ENCODE measurements at places on chromosomes 1 and 21. TPM values are rescaled to one million over a fixed set of nuclear protein-coding genes. Genes with fewer than 3 reads are reported as not detected.

- H3K27me3 ChIP-seq, result peaks cover 52% of the 10 kb centered on the region
- no peak overlapping the region for H3K4me3 ChIP-seq
- H3K27ac ChIP-seq, result no peak overlapping the region
- H3K4me1 ChIP-seq, result peaks cover 15% of the 10 kb centered on the region
Measured at GRCh38 chr21:42089093-42089631, 18.0 kb downstream of the UMODL1 start.

GRCh38 chr1:244118109-244118761, 67.2 kb downstream of the ZBTB18 start:
- H3K36me3 ChIP-seq, result no peaks in the 10 kb centered on the region
- peaks cover 23% of the 10 kb centered on the region for H3K27me3 ChIP-seq
- H3K4me3 ChIP-seq, result no peak overlapping the region
- no peak overlapping the region for H3K27ac ChIP-seq

GRCh38 chr21:33265664-33266049, 510 bp upstream of the IL10RB start:
- peaks cover 15% of the 10 kb centered on the region for H3K4me1 ChIP-seq
- DNase-seq, result no peak
- peaks cover 18% of the 10 kb centered on the region for H3K36me3 ChIP-seq

- DNase-seq, result peak; percentile 15
- H3K36me3 ChIP-seq, result no peaks in the 10 kb centered on the region
- no peak overlapping the region for H3K4me3 ChIP-seq
Measured at GRCh38 chr1:1577367-1578011, 2.8 kb upstream of the SSU72 start.

- DNase-seq, result no peak
- H3K36me3 ChIP-seq, result peaks cover 13% of the 10 kb centered on the region
- H3K4me1 ChIP-seq, result peaks cover 36% of the 10 kb centered on the region
- H3K27me3 ChIP-seq, result no peaks in the 10 kb centered on the region
- no peak overlapping the region for H3K27ac ChIP-seq
- H3K4me3 ChIP-seq, result no peak overlapping the region
Measured at GRCh38 chr1:27430903-27431600, 38.6 kb downstream of the GPR3 start.

DNA sequence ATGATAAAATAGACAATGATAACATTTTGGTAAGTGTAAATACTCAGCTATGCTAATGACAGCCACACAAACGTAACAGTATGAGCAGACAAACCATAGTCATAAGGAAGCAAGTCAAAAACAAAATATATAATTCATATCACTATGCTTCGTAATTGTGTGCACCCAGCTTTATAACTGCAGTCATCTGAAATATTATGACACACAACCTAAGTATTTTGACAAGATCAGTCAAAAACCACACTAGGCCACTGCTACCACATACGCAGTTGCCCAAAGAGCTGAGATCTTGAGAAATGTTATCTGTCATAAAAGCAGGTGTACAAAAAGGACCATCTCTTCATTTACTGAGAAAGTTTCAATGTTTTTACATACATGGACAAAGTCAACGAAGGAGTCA, 26.0 kb downstream of the RNASEL start:
- no peaks in the 10 kb centered on the region for H3K36me3 ChIP-seq
- H3K27ac ChIP-seq, result no peak overlapping the region
- H3K27me3 ChIP-seq, result no peaks in the 10 kb centered on the region
- no peak for DNase-seq
- H3K4me1 ChIP-seq, result no peaks in the 10 kb centered on the region

- no peaks in the 10 kb centered on the region for H3K27me3 ChIP-seq
- no peak overlapping the region for H3K27ac ChIP-seq
- no peak overlapping the region for H3K4me3 ChIP-seq
- H3K4me1 ChIP-seq, result peaks cover 10% of the 10 kb centered on the region
Measured at GRCh38 chr1:234400773-234401172, 27.5 kb downstream of the COA6 start.

DNA sequence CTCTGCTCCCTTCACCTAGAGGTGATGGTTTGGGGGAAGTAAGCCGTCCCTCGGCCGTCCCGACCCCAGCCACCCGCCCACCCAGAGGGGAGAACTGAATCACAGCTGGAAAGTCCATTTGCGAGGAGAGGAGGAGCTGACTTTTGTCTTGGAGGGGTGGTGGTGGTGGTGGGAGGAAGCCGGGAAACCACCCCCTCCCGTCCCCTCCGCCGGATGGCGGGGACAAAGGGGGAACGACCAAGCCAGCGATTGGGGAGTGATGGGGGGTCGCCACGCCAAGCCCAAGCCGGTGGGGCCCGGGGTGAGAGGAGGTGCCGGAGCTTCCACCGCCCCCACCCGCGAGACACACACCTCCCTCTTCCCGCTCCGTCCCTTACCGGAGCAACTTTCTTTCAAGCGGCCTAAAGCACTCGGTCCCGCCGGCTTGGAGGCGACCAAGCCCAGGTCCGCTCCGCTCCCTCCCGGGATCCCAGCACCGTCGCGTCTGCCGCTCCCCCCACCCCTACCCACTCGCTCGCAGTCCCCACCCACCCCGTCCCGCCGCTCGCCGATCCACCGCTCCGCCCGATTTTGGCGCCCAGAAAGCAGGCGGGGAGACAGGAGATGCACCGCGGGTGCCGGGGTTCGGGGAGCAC, 540 bp downstream of the ARHGEF2 start:
- H3K4me3 ChIP-seq, result peak overlapping the region; percentile 91
- DNase-seq, result peak; percentile 92
- peaks cover 69% of the 10 kb centered on the region for H3K4me1 ChIP-seq
- no peaks in the 10 kb centered on the region for H3K27me3 ChIP-seq

GRCh38 chr1:152681616-152682015, 4.3 kb upstream of the LCE2B start:
- H3K4me3 ChIP-seq, result no peak overlapping the region
- no peaks in the 10 kb centered on the region for H3K27me3 ChIP-seq
- no peak for DNase-seq
- H3K27ac ChIP-seq, result no peak overlapping the region

GRCh38 chr1:56803561-56804156, 15.5 kb downstream of the FYB2 start:
- no peak overlapping the region for H3K4me3 ChIP-seq
- peaks cover 2% of the 10 kb centered on the region for H3K4me1 ChIP-seq
- H3K36me3 ChIP-seq, result no peaks in the 10 kb centered on the region
- no peak for DNase-seq
- no peak overlapping the region for H3K27ac ChIP-seq

DNA sequence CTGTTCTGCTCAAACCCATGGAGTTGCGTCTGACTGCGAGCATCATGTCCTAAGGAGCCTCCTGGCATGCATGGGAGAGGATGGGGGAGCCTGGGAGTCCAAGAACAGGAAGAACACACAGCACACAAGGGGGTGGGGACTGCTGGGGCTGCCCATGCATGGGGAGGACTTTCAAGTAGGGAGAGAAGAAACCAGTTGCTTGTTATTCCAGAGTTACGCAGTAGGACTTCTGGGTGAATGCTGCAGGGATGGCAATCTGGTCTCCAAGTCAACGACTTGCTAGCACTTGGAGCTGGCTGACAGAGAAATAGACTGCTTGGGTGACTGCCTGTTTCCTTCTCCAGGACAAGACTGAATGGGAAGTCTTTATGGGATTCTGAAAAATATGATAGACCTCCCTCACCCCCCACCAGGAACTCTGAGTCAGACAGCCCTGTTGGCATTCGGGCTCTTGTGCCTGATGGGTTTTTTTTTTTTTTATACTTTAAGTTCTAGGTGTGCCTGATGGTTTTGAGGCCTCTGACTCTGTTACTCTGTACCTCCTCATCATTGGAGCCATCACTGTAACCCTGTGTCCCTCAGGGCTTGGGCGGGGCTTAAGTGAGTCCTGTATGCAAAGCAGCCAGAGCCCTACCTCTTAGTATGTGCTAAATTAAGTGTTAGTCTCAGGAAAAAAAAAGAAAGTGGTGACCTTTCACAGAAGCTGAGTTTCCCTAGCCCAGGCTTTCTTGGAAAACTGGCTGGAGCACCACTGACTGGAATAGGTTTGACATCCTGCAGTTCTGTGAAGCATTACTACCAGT, 30.3 kb downstream of the MAP3K21 start:
- no peaks in the 10 kb centered on the region for H3K36me3 ChIP-seq
- no peak overlapping the region for H3K4me3 ChIP-seq
- H3K27me3 ChIP-seq, result no peaks in the 10 kb centered on the region
- no peaks in the 10 kb centered on the region for H3K4me1 ChIP-seq
- H3K27ac ChIP-seq, result no peak overlapping the region

DNA sequence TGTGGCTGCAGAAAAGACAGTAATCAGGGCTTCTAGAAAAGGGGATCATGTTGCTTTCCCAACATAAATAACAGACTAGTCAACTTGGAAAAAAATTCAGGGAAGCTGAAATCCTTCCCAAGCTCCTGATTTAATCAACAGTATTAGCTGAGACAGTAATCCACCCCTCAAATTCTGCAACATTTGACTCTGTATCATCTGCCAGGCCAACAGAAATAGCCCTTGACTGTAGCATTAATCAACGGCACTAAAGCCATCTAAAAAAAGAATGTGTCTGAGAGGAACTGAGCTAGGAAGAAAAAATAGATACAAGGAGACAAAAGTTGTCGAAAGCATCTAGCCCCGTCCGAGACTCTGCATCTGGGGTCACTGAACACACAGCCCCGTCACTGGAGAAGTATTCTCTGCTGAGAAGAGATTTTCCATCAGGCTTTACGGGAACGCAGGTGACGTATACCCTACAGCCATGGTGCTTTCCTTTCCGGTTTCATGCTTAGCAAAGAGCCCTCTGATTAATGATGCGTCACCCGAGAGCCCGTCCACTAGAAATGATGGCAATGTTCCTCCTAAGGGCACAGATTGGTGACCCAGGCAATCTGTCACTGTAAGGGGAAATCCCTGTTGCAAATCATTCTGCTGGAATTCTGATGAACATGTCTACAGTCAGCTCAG, 42.1 kb upstream of the TP53BP2 start:
- no peaks in the 10 kb centered on the region for H3K27me3 ChIP-seq
- H3K27ac ChIP-seq, result peak overlapping the region; percentile 84
- DNase-seq, result peak; percentile 83
- peak overlapping the region; percentile 47 for H3K4me3 ChIP-seq
- no peaks in the 10 kb centered on the region for H3K36me3 ChIP-seq

GRCh38 chr1:97308131-97308530, 586.5 kb downstream of the PTBP2 start:
- no peak for DNase-seq
- no peak overlapping the region for H3K4me3 ChIP-seq
- no peak overlapping the region for H3K27ac ChIP-seq
- H3K36me3 ChIP-seq, result no peaks in the 10 kb centered on the region
- H3K27me3 ChIP-seq, result no peaks in the 10 kb centered on the region

DNA sequence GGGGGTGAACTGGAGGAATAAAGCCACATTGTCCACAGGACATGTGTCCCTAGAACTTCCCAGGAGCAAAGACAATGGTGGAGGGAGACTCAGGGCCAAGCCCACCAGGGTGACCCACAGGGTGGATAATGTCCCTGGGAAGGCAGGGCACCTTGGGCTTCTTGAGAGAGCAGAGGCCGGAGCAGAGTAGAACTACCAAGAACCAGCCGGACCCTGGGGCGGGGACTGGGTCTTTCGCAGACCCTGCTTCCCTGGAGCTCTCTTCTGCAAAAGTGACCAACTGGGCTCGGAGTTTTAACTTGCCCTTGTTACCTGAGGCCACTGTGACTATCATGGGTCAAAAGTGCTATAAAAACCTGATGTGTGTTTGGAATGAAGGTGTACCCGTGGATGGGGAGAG, 875 bp upstream of the FAM3B start:
- peak; percentile 69 for DNase-seq
- H3K36me3 ChIP-seq, result no peaks in the 10 kb centered on the region
- H3K27me3 ChIP-seq, result peaks cover 32% of the 10 kb centered on the region
- no peak overlapping the region for H3K27ac ChIP-seq
- no peaks in the 10 kb centered on the region for H3K4me1 ChIP-seq
- H3K4me3 ChIP-seq, result no peak overlapping the region

DNA sequence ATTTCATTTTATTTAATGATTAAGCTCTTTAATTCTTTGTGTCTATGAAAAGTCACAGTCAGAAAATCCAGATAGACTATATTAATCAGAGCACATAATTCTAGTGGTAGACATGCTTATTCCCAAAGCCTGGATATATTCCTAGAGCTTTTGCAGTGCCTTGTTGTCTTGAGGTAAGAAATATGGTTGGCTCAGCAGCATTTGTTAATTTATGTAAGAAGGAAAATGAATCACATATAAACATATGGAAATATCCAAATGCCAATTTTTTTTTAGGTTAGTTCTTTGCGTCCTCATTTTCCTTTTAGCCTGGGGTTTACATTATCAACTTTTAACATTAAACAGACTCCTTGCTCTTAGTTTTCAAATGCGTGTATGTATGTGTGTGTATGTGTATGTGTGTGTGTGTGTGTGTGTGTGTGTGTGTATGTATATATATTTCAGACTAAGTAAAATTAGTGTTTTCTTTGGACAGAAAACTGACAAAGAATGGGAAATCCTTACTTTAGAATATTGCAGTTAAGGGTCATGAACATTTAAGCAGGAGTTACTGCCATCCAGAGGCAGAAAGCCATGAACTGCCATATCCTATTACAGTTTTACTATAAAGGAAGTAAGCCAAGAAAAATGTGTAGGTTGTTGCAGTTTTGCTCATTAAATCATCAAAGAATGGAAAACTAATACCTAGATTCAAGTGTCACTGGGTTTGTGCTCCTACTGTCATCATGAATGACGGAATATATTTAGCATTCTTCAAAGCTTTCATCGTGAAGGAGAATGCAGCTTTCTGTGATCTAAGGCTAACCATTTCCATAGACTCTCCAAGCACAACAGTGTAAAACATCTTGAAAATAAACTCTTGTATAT, 477.1 kb upstream of the NR5A2 start:
- H3K27me3 ChIP-seq, result no peaks in the 10 kb centered on the region
- peaks cover 12% of the 10 kb centered on the region for H3K4me1 ChIP-seq
- H3K27ac ChIP-seq, result no peak overlapping the region
- H3K4me3 ChIP-seq, result peak overlapping the region; percentile 14
- H3K36me3 ChIP-seq, result no peaks in the 10 kb centered on the region

- H3K4me3 ChIP-seq, result no peak overlapping the region
- H3K4me1 ChIP-seq, result no peaks in the 10 kb centered on the region
- no peaks in the 10 kb centered on the region for H3K36me3 ChIP-seq
- no peak for DNase-seq
- no peak overlapping the region for H3K27ac ChIP-seq
- H3K27me3 ChIP-seq, result no peaks in the 10 kb centered on the region
Measured at GRCh38 chr1:210786546-210786945, 347.4 kb downstream of the KCNH1 start.

The HFM1 gene
- 0.36 TPM for total RNA-seq

The OSCP1 gene
- 14.5 TPM for total RNA-seq

The TRIM46 gene
- 3.3 TPM for total RNA-seq

The PPIAL4G gene
- total RNA-seq, result not detected

The SLC25A34 gene
- total RNA-seq, result 1.5 TPM
